ENCODE measurements at places on chromosomes 1 and 21.
A peak's percentile ranks its signal among the peaks of the same experiment; 100 is the strongest.

DNA sequence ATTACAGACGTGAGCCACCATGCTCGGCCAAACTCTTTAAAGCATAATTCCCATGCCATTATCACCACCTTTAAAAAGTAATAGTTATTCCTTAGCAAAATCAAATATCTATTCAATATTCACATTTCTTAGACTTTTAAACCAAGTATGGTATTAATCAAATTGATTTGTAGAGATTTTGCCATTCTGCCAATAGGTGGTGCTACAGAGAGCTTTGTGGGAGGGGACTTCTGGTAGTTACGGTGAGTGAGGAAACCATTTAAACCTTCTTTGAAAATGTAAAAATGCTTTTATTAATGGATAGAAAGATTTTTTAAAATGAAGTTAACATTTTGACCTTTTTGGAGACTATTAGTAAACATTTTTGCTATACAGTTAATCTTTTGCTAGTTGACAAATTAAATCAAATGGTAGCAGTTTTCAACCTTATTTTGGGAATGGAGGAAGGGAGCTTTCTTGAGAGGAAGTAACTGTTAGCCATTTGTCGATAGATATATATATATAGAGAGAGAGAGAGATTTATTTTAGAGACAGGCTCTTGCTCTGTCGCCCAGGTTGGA, 19.3 kb downstream of the IARS2 start:
- no peaks in the 10 kb centered on the region for H3K27me3 ChIP-seq
- H3K4me3 ChIP-seq, result no peak overlapping the region
- peaks cover 3% of the 10 kb centered on the region for H3K4me1 ChIP-seq
- H3K27ac ChIP-seq, result no peak overlapping the region

DNA sequence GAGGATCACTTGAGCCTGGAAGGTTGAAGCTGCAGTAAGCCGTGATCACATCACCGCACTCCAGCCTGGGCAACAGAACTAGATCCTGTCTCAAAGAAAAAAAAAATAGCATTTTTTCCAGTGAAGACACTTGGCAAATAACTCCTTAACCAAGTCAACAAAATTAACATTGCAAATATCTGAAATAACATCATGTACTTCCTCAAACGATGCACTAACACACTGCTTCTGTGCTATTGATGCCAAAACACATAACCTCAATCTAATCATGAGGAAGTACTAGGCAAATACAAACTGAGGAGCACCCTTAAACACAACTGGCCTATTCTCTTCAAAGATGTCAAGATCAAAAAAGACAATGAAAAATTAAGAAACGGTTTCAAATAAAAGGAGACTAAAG, 32.3 kb downstream of the PABPC4 start:
- DNase-seq, result no peak
- no peak overlapping the region for H3K27ac ChIP-seq
- no peaks in the 10 kb centered on the region for H3K4me1 ChIP-seq

DNA sequence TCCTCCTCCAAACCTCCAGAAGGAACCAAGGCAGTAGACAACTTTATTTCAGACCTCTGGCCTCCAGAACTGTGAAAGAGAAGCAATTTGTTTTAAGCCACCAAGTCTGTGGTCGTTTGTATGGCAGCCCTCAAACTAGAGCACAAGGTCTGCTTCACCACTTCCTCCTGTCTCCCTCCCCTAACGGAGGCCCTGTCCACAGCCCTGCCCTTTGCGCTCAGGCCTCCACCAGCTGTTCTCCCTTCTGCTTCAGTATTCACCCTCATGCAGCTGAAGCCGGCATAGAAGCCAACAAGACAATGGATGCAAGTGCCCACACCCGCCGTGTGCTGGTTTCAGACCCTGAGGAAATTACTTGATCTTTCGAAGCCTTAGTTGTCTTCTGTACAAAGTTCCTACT, 364.1 kb downstream of the HHAT start:
- no peak for DNase-seq
- H3K27me3 ChIP-seq, result no peaks in the 10 kb centered on the region
- no peak overlapping the region for H3K4me3 ChIP-seq
- H3K4me1 ChIP-seq, result peaks cover 33% of the 10 kb centered on the region

DNA sequence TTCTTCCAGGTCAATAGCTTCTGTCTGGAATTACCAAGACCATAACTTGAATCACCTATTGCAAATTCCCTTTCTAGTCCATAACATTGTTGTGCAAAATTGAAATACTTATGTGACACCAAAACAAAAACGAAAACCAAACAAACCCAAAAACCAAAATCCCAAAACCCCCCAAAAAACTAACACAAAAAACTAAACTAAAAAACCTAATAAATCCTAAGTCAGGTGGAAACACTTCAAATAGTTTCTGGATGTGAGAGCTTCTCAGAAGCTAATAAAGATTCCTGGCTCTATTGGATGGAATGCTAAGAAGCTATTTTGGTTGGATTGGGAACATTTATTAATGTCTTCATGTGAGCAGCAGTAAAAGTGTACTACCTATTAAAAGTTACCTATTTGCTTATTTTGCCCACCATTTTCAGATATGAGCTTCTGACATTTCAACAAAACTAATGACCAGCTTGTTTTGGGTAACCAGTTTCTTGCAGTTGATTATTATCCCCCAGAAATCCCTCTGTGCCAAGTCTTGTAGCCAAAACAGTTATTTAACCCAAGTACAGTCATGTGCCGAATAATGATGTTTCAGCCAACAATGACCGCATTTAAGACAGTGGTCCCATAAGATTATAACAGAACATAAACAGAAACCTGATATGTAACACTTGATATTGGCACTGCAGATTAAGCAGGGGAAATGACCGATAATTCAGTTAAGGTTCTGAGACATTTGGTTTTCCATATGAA, 76.4 kb downstream of the LTN1 start:
- no peak overlapping the region for H3K27ac ChIP-seq
- H3K36me3 ChIP-seq, result no peaks in the 10 kb centered on the region
- no peaks in the 10 kb centered on the region for H3K4me1 ChIP-seq
- no peak for DNase-seq

DNA sequence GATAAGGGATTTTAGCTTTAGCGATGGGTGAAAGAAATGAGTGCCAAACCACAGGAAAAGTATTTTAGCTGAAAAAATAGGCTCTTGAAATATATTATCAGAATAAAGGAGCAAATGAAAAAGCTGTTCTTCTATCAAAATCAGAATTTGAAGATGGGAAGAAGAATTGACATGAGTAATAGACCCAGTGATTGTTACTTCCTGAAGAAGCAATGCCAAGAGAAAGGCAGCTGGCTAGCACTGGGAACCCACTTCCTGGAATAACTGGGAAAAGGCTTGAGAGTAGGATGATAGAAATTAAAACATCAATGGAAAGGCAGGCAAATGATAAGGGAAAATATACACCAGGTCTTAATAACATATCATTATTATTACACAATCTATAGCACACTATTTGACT, 29.9 kb upstream of the LYPLAL1 start:
- no peaks in the 10 kb centered on the region for H3K27me3 ChIP-seq
- H3K27ac ChIP-seq, result no peak overlapping the region
- no peaks in the 10 kb centered on the region for H3K4me1 ChIP-seq
- no peak overlapping the region for H3K4me3 ChIP-seq

GRCh38 chr1:199152676-199153075, 513.8 kb downstream of the PTPRC start:
- peaks cover 3% of the 10 kb centered on the region for H3K4me1 ChIP-seq
- no peaks in the 10 kb centered on the region for H3K36me3 ChIP-seq
- DNase-seq, result no peak
- no peak overlapping the region for H3K27ac ChIP-seq
- H3K4me3 ChIP-seq, result no peak overlapping the region

DNA sequence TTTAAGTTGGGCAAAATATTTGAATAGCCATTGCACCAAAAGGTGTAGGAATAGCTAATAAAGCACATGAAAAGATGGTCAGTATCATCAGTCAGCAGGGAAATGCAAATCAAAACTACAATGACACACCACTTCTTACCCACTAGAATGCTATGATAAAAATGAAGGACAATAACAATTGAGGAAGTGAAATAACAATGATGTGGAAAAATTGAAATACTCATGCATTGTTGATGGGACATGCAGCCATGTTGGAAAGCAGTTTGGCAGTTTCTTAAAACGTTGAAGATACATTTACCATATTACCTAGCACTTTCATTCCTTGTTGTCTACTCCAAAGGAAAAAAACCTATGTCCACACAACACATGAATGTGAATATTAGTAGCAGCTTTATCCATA, 28.4 kb downstream of the HSD3B1 start:
- no peaks in the 10 kb centered on the region for H3K36me3 ChIP-seq
- H3K4me1 ChIP-seq, result no peaks in the 10 kb centered on the region
- no peak for DNase-seq
- H3K4me3 ChIP-seq, result no peak overlapping the region
- H3K27me3 ChIP-seq, result peaks cover 5% of the 10 kb centered on the region
- no peak overlapping the region for H3K27ac ChIP-seq

DNA sequence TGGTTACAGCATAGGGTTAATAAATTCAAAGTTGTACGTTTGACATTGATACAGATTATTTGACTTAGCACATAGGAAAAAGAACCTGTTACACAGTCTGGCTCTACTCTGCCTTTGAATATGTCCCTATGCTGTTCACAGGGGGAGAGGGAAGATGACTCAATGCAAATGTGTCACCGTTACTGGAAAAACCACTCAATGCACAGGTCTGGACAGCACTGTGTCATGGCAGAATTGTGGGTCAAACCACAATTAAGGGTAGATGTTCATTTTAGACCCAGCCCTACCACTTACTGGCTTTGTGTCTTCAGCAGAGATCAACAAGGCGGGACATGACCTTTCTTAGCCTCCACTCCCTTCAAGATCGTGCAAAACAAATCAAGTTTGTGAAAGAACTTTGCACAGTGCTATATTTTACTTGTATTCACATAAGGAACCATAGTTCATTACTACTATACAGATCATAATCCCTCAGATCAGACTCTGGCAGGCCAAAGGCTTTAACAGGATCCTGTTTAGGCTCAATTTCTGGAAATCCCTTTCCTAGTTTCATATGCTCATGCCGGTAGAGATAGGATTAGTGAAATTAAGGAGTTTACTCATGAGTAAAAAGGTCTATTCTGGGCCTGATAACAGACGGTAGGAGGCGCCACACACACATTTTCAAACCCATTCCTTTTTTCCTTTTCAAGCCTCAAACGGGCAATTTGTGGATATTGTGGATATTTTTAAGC, 22.1 kb downstream of the EIF2D start:
- peak overlapping the region; percentile 56 for H3K4me3 ChIP-seq
- peak overlapping the region; percentile 96 for H3K27ac ChIP-seq

DNA sequence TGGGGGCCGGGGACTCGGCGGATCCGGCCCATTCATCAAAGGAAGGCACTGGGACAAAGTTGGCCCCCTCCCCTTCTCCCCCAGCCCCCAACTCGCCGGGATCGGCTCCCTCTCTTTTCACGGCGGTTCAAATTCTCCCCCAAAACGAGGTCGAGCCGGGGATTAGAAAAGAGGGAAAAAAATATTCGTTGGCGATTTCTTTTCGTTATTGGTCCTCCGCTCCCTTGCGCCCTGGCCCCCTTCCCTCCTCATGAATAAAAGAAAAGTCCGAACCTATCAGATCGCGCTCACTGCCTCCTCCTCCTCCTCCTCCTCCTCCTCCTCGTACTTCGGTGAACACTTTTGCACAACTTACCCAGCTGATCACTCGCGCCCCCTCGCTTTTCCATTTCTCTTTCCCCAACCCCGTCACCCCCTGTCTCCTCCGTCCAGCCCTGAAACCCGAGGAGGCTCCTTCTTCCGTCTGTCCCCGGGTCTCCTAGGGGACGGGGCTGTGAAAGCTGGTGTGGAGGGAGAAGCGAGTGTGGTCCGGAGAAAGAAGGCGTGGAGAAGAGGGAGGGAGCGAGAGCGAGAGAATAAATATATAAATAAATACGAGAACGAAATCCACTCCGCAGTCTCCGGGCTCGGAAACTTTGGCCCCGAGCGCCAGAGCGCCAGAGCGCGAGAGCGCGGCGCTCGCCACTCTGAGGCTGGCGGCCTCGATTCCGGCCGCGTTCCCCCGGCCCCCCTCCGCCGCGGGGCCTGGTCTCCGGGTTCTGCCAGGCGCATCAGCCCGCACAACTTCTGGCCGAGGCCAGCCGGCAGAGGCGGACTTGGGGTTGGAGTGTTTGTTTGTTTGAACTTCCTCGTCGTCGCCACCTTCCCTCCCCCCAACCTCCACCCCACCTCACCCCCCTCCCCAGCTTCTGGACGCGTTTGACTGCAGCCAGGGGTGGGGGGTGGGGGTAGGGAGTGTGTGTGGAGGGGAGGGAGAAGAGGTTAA, at the start of gene PAX7:
TSS of gene PAX7 (plus strand) at position 336 of the 985 bp plus-strand sequence. CDS start 758 bp downstream, outside the sequence.
- H3K36me3 ChIP-seq, result no peaks in the 10 kb centered on the region
- H3K27me3 ChIP-seq, result peaks cover 89% of the 10 kb centered on the region
- peaks cover 16% of the 10 kb centered on the region for H3K4me1 ChIP-seq
- no peak within 1 kb of the TSS for H3K27ac ChIP-seq
- no peak within 1 kb of the TSS for H3K4me3 ChIP-seq
- no peak for DNase-seq

GRCh38 chr1:117162816-117163215, 41.3 kb upstream of the TRIM45 start:
- peaks cover 10% of the 10 kb centered on the region for H3K27me3 ChIP-seq
- DNase-seq, result no peak
- peaks cover 6% of the 10 kb centered on the region for H3K4me1 ChIP-seq
- no peak overlapping the region for H3K27ac ChIP-seq
- H3K4me3 ChIP-seq, result no peak overlapping the region

DNA sequence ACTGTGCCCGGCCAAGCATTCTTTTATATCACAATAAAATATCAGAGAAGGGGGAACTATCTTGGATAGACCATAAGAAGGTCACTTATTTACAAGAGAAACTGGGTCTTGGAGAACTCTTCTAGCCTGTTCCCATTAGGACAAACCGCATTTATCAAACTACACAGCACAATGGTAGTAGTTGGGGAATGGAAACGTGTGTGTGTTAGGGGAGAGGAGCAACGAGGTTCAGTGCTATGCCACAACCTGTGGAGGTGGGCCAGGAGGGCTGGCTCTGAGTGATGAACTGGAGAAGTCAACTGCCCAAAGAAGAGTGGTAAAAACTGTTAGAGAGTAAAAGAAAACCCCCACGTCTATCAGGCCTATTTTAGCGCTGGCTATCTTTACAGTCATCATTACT, 1.6 kb downstream of the DONSON start:
- no peak for DNase-seq
- H3K36me3 ChIP-seq, result peaks cover 29% of the 10 kb centered on the region
- H3K27me3 ChIP-seq, result no peaks in the 10 kb centered on the region

- H3K27ac ChIP-seq, result no peak overlapping the region
- DNase-seq, result no peak
- H3K27me3 ChIP-seq, result peaks cover 5% of the 10 kb centered on the region
- H3K4me3 ChIP-seq, result no peak overlapping the region
Measured at GRCh38 chr1:85555867-85556573, 24.5 kb upstream of the CCN1 start.

GRCh38 chr1:38053416-38054091, 7.0 kb upstream of the POU3F1 start:
- no peak for DNase-seq
- H3K27me3 ChIP-seq, result peaks cover 17% of the 10 kb centered on the region
- peaks cover 20% of the 10 kb centered on the region for H3K4me1 ChIP-seq
- H3K36me3 ChIP-seq, result no peaks in the 10 kb centered on the region

- no peak overlapping the region for H3K4me3 ChIP-seq
- H3K27ac ChIP-seq, result no peak overlapping the region
- DNase-seq, result no peak
- H3K36me3 ChIP-seq, result no peaks in the 10 kb centered on the region
- H3K4me1 ChIP-seq, result peaks cover 22% of the 10 kb centered on the region
- no peaks in the 10 kb centered on the region for H3K27me3 ChIP-seq
Measured at GRCh38 chr1:210684466-210685294, 356.0 kb downstream of the HHAT start.
